ENCODE measurements at places on chromosomes 7 and 10. TPM values are rescaled to one million over a fixed set of nuclear protein-coding genes. Genes with fewer than 3 reads are reported as not detected.

DNA sequence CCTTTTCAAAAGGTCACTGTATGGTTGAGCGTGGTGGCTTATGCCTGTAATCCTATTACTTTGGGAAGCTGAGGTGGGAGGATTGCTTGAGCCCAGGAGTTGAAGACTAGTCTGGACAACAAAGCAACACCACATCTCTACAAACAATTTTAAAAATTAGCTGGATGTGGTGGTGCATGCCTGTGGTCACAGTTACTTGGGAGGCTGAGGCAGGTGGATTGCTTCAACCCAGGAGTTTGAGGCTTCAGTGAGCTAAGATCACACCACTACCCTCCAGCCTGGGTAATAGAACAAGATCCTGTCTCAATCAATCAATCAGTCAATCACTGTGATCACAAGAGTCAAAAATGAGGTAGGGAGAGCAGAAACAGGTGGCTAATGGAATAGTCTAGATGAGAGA lies 97.0 kb downstream of the SUGCT start:
- peak; percentile 47 for DNase-seq

GRCh38 chr7:132034748-132035416 lies 478.5 kb upstream of the PODXL start:
- no peak for DNase-seq

DNA sequence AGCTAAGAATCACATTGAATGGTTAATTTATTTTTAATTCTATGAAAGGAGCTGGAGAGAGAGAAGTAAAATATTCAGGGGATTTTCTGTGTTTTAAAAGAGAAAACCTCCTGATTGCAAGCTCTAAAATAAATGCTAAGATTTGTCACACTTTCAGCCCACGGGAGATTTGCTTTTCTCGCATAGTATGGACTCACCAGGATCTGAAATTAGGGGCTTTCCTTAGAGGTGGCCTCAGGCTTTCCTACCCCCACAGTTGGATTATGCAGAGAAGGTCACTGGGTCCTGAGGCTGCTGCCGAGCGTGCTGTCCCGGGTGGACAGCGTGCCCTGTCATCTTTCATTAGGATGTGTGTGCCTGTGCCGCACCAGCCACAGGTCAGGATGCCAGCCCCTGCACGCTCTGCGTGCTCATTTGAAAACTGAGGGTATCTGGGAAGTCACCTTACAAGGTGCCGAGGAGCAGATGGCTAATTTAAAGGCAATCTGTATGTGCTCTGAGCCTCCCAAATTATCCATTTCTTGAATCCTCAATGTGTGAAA lies 258.8 kb downstream of the CELF2 start:
- DNase-seq = no peak

DNA sequence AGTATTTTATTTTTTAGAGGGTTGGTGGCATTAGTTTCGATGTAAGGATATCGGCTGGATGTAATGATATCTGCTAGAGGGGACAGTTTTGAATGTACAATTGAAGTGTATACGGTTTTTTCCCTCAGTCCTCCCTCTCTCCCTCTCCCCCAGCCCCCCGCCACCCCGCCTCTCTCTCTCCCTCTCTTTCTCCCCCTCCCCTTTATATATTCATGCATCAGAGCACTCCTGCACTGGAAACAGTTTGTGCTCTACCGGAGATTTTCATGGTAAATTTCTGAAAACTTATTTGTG lies 1.6 kb downstream of the GLCCI1 start:
- DNase-seq = no peak

- DNase-seq = no peak
These were observed 23.5 kb upstream of the FAM133B start for GRCh38 chr7:92613720-92614119.

The PIP gene
- total RNA-seq = not detected

The AZGP1 gene
- total RNA-seq = not detected

Measured in astrocyte (in vitro differentiated cells and primary cell).